ENCODE measurements at places on chromosomes 7 and 10.
A peak's percentile ranks its signal among the peaks of the same experiment; 100 is the strongest.

DNA sequence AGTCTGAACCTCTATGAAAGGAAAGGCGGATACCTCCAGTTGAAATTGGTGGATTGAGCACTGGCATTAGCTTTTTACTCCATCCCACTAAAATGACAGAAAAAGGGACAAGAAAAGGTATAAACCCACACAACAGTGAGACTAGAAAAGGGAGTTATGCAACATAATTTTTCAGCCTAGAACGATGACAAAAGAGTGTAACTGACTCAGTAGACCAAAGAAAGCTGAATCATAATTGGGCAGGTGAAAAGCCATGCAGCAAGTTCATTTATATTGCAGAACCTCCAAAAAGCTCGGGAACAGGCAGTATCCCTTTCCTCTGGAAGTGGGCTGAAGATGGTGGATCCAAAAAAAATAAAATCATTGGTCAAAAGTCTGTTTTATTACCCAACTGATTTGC is 30.5 kb upstream of the ZCCHC24 start:
- DNase-seq, result no peak

GRCh38 chr10:23606456-23606855 is 167.6 kb downstream of the OTUD1 start:
- no peak for DNase-seq

- no peak for DNase-seq
These were observed 99.6 kb upstream of the PCDH15 start for GRCh38 chr10:54900584-54900983.

- DNase-seq, result no peak
These were observed 229.2 kb downstream of the GPAM start for GRCh38 chr10:111954386-111954785.

DNA sequence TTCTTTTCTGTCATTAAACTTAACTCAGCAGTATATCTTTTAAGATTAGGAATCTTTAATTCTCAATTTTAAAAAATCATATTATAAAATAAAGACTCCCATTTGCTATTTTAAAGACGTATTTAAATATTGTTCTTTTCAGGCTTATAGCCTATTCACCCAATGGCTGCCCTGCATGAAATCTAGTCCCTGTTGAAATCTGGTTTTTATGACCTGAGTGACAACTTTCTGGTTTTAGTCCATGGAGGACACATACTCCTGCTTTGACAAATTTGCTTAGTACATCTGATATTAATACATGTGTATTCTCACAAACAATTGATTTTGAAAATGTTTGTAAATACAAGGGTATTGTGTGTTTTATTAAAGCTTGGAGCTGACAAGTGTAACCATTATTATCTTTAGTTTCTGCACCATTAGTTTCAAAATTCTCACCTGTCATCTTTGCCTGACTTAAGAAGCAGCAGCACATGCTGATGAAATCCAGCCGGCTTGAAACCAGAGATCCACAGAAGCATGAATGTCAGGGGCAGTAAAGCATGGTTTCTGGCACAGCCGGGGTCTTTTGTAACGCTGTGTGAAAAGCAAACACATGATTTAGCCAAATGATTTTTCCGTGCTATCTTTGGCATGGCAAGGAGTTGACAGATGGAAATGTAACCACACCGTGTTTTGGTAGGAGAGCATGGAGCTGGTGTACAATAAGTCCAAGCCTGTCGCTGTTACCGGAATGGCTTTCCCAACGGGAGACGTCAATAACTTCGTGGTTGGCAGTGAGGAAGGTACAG is 262.8 kb downstream of the DYNC1I1 start:
- peak; percentile 77 for DNase-seq

DNA sequence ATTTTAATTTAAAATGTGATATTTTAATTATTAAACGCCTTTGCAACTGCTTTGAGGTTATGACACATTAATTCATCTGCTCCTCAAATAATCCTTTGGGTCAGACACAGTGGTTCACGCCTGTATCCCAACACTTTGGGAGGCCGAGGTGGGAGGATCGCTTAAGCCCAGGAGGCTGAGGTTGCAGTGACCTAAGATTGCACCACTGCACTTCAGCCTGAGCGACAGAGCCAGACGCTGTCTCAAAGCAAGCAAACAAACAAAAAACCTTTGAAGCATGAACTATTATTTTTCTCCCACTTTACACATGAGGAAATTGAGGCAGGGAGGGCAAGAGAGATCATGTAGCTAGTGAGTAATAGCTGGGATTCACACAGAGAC is 1.5 kb upstream of the POLD2 start:
- no peak for DNase-seq

- DNase-seq, result no peak
These were observed 2.8 kb downstream of the TMEM120A start for GRCh38 chr7:75991531-75992082.

- DNase-seq, result no peak
These were observed 5.1 kb downstream of the ELFN1 start for GRCh38 chr7:1675036-1675671.

DNA sequence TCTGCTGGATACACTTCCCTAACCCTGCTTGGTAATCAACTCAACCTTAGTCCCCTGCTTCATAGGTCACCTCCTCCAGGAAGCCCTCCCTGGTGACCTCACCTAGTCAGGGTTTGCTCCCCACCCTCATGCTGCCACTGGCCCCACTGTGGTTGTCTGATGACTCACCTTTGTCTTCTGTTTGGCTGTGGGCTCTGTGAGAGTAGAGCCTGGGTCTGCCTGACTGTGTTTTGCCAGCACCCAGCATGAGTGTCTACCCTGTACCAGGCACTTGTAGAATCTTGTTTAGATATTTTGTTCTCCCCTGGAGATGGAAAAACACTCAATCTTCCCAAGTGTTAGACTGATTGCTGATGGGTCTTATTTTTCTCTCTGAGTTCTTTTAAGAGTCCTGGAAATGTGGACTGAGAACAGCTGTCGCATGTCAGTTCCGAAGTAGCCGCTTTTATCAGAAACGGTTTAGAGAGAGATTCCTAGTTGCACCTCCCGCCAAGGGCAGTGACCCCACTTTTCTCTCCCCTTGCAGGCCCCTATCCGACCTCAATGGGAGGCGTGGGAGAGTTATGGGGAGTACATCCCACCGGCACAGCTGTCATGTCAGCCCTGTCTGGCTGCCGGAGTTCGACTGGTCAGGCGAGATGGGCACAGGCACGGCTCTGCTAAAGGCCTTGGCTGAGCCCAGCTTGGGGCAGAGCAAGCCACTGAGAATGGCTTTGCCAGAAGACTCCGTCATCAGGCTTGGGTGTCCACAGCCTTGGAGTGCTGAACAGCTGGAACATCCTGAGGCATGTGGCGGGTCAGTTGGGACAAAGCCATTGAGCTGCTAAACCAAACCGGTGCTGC is 134.3 kb downstream of the GRK5 start:
- no peak for DNase-seq

- no peak for DNase-seq
These were observed 17.3 kb downstream of the DAGLB start for GRCh38 chr7:6430271-6430940.

GRCh38 chr7:22622116-22622785 is 104.7 kb upstream of the IL6 start:
- DNase-seq, result no peak

GRCh38 chr7:155778349-155778748 is 33.9 kb downstream of the SHH start:
- no peak for DNase-seq

DNA sequence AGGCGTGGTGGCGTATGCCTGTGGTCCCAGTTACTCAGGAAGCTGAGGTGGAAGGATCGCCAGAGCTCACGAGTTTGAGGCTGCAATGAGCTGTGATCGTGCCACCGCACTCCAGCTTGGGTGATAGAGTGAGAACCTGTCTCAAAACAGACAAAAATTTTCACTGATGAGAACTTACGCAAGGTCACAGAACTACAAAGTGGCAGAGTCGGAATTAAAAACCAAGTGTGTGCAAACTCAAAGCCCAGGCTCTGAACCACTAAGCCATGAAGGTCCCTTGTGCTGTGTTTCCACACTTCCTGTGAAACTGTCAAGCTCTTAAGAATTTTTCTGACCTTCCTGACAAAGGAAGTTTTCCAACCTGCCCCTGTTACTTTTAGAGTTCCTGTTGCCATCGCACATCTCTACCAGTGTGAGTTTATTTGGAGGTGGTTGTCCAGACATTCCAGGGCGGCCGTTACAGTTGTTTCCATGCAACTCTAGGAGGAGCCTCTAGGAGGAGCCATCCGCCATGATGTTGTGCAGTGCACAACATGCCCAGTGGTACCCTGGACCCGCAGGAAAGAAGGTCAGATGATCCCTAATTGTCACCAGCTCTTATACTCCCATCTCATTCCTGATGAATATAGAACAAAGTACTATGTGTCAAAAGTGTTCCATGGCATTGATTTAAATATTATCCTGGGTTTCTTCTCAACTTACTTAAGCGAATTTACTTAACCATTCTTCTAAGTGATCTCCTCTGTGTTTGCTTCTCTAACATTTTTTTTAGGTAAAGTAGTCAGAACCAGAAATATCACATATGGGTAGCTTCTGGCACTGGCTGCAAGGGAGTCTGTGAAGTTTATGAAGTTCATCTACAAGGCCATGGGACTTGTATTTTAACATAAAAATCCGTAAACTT is 49.0 kb upstream of the LYZL1 start:
- no peak for DNase-seq

- DNase-seq, result no peak
These were observed 1.6 kb downstream of the DENND11 start for GRCh38 chr7:141700296-141700847.

DNA sequence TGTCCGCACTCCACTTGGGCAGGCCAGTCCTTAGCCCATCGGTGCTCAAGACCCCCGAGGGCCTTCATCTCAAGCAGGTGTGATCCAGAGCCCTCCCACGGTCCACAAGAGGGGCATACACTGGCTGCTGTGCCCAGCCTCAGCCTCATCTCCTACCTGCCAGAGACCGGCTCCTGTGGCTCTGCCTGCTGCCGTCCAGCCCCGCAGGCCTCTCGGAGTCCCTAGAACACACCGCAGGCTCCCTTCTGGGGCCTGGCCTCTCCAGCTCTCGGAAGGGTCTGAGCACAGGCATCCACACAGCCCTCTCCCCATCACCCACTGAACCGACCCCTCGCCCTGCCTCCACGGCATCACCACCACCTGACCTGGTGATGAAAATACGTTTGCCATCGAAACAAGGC is 147.4 kb downstream of the PRKAG2 start:
- DNase-seq, result no peak

GRCh38 chr7:42953994-42954393 is 21.8 kb downstream of the MRPL32 start:
- no peak for DNase-seq

GRCh38 chr10:71447676-71448075 is 51.0 kb downstream of the CDH23 start:
- no peak for DNase-seq

DNA sequence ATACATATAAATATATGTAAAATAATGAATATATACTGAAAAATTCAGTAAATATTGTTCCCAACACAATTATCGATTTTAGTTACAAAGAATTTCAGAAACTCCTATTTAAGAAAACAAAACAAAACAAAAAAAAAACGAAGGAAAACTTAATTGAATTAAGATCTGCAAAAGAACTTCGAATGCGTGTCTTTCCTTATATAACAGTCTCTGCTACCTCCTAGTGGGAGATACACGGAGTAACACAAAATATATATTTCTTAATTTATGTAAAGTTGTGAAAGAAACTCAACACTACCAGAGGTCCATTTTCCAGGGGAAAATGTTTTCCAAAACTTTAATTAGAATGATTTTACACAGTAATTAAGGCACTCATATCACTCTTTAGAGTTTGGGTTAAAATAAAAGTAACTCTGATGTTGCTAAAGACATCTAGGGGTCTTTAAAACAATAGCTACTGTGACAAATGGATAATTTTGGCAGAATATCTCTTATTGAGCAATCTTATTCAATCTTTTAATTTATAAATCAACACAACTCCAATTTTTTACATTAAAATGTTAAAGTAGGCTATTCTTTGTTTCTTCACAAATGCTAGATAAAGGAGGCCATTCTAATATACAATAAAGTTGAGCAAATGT is 41.6 kb downstream of the NEBL start:
- DNase-seq, result no peak

- no peak for DNase-seq
These were observed 38.3 kb upstream of the PTPN12 start for GRCh38 chr7:77498659-77499379.

- no peak for DNase-seq
These were observed 1001.7 kb upstream of the KCND2 start for GRCh38 chr7:119271147-119271779.

- no peak for DNase-seq
These were observed 191.4 kb downstream of the FAM107B start for GRCh38 chr10:14583252-14583651.

- no peak for DNase-seq
These were observed 94.5 kb downstream of the INPP5A start for GRCh38 chr10:132632091-132632561.

- DNase-seq, result no peak
These were observed 169.0 kb downstream of the AKR1D1 start for GRCh38 chr7:138245216-138245615.

DNA sequence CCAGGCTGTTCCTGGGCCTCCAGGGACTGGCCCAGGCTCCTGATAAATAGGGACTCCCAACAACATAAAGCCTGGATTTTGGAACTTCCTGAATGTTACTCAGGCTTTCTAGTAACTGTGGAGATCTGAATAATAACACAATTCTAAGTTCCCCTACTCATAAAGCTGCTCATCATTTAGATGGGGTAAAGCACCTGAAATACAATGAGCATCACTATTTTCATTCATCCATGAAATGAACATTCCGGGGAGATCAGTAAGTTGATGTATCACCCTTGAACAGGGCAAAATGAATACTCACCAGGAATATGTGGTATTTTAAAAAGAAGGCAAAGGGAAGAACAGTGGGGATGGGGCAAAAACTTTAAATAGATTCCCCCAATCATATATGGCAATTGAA is 48.3 kb upstream of the ATRNL1 start:
- DNase-seq, result no peak

DNA sequence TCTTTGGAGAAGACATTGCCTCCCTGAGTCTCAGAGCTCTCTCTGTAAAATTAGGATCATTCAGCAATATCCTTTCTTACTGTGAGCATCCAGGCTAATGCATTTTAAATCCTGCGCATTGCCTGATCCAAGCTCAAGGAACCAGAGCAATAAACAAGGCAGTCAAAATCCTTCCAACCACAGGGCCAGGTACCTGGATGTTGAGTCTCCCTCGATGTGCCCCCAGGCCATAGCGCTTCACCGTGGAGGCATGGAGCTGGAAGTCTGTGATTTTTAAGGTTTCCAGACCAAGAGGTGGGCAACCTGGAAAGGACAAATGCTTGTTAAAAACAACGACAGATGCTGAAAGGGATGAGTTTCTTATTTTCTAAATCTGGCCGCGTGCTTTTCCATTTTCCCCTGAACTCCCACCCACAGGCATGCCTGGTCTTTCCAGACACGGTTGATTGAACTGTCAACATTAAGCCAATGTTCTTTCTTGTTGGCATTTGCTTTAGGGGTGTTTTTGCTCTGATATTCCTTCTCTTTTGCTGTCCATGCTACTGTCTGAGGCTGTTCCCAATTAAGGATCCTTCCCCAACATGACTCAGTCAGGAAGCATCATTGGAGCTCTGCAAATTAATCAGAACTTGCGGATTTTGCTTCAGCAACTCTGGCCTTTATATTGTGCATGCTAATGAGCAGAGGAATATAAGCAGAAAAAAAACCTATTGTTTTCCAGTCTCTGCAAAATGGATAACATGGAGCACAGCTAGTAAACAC is 29.0 kb downstream of the CPXM2 start:
- DNase-seq, result no peak

- no peak for DNase-seq
These were observed 191.1 kb downstream of the DOCK4 start for GRCh38 chr7:112015146-112015545.
